ENCODE measurements at places on chromosomes 6 and 20. TPM values are rescaled to one million over a fixed set of nuclear protein-coding genes. Genes with fewer than 3 reads are reported as not detected.

Gene GSTA3
- total RNA-seq = not detected

Gene POLR1C
- total RNA-seq = 40.8 TPM

Gene BCAS1
- not detected for total RNA-seq

Gene DEF6
- 6.5 TPM for total RNA-seq

Gene TLDC2
- 0.31 TPM for total RNA-seq

Gene SMLR1
- not detected for total RNA-seq

Gene ANKRD66
- total RNA-seq = not detected

Gene GPANK1
- total RNA-seq = 28.6 TPM

Gene MLN
- total RNA-seq = not detected

Gene IRAK1BP1
- 6.2 TPM for total RNA-seq

Gene ASIP
- not detected for total RNA-seq

Gene DYNLT2
- 1.3 TPM for total RNA-seq

Gene CHMP4B
- total RNA-seq = 31.8 TPM

Gene PLCB1
- 13.3 TPM for total RNA-seq

Gene PHACTR1
- 3.3 TPM for total RNA-seq

Gene OLIG3
- total RNA-seq = 0.28 TPM

Gene PHACTR3
- total RNA-seq = 0.03 TPM

Gene MCM8
- 26.8 TPM for total RNA-seq

Gene ESF1
- 15.8 TPM for total RNA-seq

Gene TAGAP
- total RNA-seq = not detected

Gene ZNF391
- 3.1 TPM for total RNA-seq

Gene HSP90AB1
- 1,973 TPM for total RNA-seq

Gene FBXO5
- 52.1 TPM for total RNA-seq

Gene MAS1
- total RNA-seq = under 0.01 TPM

Gene CDH22
- total RNA-seq = 0.03 TPM

Gene TAF8
- 8.7 TPM for total RNA-seq

Gene RBPJL
- not detected for total RNA-seq

Gene LY6G6C
- not detected for total RNA-seq

Gene PDE7B
- total RNA-seq = not detected

Gene RNF182
- total RNA-seq = 6.1 TPM

Gene ULBP2
- total RNA-seq = not detected

Gene PRR18
- 0.11 TPM for total RNA-seq

Gene PDE10A
- 1.6 TPM for total RNA-seq

Gene SAMD3
- total RNA-seq = 11.5 TPM

Gene BTBD9
- total RNA-seq = 6.1 TPM

Gene PNLDC1
- not detected for total RNA-seq
